ENCODE measurements at places on chromosomes 11 and 22.

- DNase-seq: peak; percentile 12
These were observed 2.1 kb upstream of the GNAZ start for GRCh38 chr22:23068096-23068831.

- DNase-seq: no peak
These were observed 5.7 kb upstream of the SEPTIN3 start for GRCh38 chr22:41963453-41964111.

DNA sequence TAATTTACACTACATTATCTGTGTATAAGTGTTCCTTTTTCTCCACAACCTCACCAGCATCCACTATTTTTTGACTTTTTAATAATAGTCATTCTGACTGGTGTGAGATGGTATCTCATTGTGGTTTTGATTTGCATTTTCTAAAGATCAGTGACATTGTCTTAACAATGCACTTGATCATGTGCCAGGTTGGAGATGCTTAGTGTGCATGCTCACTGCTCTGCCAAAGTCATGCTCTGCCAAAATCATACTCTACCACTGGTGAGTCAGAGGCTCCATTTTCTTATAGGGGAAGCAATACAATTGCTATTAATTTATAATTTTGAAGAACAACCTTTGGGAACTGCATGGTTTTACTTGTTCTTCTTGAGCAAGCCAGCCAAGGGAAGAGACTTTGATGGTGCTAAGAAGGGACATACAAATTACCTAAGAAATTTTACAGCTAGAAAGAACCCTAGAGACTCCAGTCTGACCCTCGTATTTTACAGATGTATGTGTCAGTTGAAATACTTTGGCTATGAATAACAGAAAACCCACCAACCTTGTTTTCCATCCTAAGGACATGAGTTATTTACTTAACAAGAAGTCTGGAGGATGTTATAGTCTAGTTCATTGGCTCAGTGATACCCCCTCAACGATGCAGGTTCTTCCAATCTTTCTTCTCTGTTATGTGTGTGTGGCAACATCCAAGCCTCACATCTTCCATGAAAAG lies 368.9 kb downstream of the DDX10 start:
- no peak for DNase-seq

DNA sequence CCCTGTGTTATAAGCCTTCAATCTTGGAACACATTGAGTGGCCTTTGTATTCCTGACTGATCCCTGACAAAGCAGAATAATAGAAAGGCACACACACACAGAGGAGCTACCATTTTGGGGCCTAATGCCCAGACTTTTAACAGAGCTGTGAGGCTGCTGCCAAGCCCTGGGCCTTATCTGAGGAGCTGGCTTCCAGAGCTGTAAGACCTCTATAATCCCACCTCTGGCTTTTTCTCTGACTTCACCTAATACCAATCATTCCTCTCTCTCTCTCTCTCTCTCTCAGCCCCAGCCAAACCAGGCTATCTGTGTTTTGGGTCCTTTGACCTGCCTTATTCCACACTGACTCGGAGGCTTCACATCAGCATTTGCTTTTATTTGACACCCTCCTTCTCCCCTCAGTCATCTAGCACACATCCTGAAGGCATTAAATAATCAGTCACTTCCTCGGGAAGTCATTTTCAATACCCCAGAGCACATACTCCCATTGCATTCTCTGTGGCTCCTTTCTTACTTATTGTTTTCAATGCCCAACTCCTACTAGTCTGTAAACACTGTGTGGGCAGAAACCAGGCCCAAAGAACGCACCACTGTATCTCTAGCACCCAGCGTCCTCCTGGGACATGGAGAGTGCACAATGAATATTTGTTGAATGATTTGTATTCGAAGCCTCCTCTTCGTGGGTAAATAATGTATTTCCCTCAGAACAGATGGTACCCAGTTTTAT lies 21.2 kb upstream of the TRIM44 start:
- DNase-seq: no peak

- DNase-seq: no peak
These were observed 504.6 kb upstream of the B3GAT1 start for GRCh38 chr11:134916421-134917213.

DNA sequence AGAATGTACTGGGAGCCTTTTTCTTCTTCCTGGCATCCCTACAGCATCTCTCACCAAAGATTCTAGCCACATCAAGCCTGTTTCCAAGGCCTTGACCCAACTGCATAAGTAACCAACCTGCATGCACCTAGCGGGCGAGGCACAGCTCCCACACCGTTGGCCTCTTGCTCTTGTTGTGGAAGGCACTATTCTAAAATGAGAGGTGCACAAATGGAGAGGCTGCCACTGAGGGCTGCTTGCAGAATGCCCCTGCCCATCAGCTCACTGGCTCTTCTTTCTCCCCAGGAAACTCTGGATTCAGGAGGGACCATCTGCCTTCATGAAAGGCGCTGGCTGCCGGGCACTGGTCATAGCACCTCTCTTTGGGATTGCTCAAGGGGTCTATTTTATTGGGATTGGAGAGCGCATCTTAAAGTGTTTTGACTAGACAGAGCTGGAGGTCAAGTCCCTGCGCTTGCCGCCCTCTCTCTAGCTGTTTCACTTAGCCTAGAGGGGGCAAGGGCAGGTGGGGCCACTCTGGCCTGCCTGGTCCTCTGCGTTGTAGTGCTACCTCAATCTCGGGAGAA lies 26.6 kb downstream of the SLC25A18 start:
- no peak for DNase-seq

- DNase-seq: no peak
These were observed 19.0 kb upstream of the LMO1 start for GRCh38 chr11:8282631-8283030.

GRCh38 chr11:109510316-109510715 lies 88.3 kb downstream of the C11orf87 start:
- no peak for DNase-seq

DNA sequence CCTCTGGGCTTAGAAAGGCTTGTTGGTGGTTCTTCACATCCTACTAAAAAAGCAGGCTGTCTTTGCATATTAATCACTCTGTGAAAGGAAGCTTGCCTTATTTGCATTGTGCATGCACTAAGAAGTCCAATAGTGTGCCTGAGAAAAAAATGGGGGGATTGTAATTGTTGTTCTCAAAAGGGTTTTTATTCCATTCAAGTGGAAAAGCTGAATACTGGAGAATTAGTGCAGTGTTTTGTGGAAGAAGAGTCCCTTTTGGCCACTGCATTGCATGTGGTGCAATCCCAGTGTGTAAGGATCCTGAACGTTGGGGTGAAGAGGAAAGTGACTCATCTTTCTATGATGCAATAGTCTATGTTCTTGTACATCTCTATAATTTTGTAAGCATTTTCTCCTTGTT lies 16.5 kb downstream of the NCAM1 start:
- no peak for DNase-seq
